Urothelium cell line (cell line): ENCODE measurements at places on chromosomes 1 and 21.
A peak's percentile ranks its signal among the peaks of the same experiment; 100 is the strongest.

DNA sequence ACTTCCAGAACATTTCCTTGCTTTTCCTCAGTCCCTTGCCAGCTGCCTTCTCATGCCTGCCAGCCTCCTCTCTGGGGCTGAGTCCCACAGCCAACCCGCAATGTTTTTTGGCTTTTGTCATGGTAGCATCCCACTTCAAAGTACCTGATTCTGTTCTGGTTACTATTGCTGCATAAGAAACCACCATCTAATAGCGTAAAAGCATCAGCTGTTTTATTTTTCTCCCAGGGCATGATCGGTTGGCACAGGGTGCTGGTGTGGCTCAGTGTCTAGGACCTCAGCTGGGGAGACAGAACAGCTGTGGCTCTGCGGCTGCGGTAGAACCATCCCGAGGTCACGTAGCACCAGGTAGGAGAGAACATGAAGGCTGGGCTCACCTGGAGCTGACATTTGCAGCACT, 8.9 kb upstream of the PRMT2 start:
- no peak for DNase-seq

- no peak for DNase-seq
These were observed 42.3 kb downstream of the CD247 start for GRCh38 chr1:167476061-167476460.

GRCh38 chr1:184695023-184695422, 59.6 kb downstream of the EDEM3 start:
- no peak for DNase-seq

- peak; percentile 11 for DNase-seq
These were observed 125.9 kb downstream of the HFM1 start for GRCh38 chr1:91278754-91279153.

GRCh38 chr1:50986653-50987052, 16.6 kb downstream of the CDKN2C start:
- DNase-seq = no peak

- DNase-seq = no peak
These were observed 84.4 kb downstream of the AKT3 start for GRCh38 chr1:243765676-243766075.

- no peak for DNase-seq
These were observed 39.9 kb downstream of the COP1 start for GRCh38 chr1:176167210-176167609.

- no peak for DNase-seq
These were observed 17.0 kb downstream of the HEYL start for GRCh38 chr1:39622427-39622826.

GRCh38 chr1:180264595-180264994, 34.5 kb downstream of the LHX4 start:
- no peak for DNase-seq

DNA sequence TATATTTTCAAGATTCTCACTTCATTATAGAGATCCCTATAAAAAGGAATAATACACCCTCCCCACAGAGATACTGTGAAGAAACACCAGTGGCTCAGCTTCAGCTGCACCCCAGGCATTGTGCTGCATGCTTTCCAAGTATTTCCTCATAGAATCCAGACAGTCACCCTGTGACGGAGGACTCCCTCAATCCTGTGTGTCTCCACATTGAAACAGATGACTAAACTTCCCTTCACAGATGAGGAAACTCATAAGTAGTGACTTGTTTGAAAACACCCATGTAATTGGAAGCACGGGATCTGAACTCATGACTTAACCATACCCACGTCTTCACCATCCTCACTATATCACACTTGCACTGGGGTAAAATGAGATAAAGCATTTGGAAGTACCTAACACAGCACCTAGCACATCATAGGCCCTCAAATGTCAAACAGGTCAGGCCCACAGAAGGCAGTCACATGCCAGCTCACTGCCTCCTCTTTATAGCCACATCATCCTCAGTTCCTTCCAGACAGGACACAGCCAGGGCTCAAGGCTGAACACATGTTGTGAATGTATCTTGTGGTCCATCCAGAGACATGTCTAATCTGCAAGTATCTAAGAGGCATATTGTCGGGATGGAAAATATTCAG, 55.2 kb downstream of the GPR161 start:
- no peak for DNase-seq

- no peak for DNase-seq
These were observed 33.8 kb upstream of the NFASC start for GRCh38 chr1:204836856-204837255.

GRCh38 chr1:67084765-67085318, 30.9 kb upstream of the SLC35D1 start:
- no peak for DNase-seq

DNA sequence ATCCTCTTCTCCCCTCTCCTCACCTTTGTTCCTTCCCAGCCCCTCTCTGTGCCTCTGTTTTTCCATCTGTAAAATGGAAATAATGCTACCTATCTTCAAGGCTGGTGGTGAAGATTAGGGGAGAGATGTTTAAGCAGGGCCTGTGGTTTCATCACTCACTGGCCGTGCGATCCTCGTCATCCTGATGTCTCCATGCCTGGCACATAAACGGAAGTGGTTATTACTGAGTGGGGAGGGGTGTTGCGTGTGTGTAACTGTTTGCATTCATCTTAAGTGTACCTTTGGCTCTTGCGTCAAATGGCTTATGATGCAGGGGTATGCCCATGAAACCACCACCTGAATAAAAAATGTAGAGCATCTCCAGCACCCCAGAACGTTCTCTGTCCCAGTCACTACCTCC, 17.2 kb upstream of the C1QA start:
- DNase-seq = no peak

- no peak for DNase-seq
These were observed 1.8 kb downstream of the ZNF669 start for GRCh38 chr1:247102381-247102780.

GRCh38 chr1:229514578-229515275, 6.6 kb upstream of the NUP133 start:
- DNase-seq = peak; percentile 62

- DNase-seq = no peak
These were observed 9.3 kb downstream of the PLEKHM2 start for GRCh38 chr1:15693371-15693770.

GRCh38 chr1:180227861-180228647, 2.0 kb upstream of the LHX4 start:
- no peak for DNase-seq

GRCh38 chr1:51488372-51489050, 30.6 kb downstream of the EPS15 start:
- no peak for DNase-seq

GRCh38 chr1:156081917-156082308, 352 bp downstream of the MEX3A start:
- no peak for DNase-seq

DNA sequence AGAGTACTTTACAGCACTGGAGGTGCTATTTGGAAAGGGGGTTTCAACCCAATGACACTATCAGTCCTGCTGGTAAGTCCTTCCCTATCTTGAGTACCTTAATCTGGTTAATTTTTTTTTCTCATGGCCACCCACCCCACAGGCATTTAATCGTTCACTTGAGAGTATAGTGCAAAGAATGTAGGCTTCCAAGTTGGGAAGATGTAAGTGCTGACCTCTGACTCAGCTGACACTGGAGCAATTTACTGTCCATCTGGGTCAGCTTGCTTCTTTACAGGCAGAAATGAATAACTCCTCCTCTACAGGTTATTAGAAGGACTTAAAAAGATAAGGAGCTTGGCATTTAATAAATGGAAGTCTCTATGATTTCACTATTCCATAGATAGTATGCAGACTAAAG, 89.6 kb downstream of the AK5 start:
- DNase-seq = no peak

DNA sequence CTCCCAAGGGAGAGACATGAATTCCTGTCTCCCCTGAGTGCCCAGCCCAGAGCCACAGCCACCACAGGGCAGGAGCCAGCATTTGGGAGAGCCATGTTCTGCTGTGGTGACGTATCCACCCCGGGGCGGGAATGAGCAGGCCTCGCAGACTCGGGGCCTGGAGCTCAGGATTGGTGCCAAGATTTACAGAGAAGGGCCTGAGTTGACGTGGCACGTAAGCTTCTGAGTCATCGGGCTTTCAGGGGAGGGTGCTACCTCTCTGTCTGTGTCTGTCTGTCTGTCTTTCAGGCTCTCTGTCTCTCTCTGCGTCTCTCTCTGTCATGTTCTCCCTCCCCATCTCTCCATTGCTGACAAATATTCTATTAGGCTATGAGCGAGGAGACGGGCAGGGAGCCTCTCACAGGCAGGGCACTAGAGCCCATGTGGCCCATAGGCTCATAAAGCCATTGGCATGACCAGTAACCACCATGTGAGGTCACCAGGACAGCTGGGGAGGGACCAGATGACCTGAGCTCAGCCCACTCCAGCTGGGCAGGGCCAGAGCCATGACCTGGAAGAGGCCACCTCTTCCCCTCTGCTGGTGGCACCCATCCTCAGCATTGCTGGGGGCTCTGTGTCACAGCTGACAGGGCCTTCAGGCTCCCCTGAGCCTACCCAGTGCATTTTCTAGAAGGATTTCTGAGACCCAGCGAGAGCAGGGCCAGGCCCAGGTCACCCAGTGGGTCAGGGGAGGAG, 300.0 kb upstream of the VAMP3 start:
- peak; percentile 87 for DNase-seq

- no peak for DNase-seq
These were observed 13.6 kb upstream of the GBP6 start for GRCh38 chr1:89350298-89350697.

GRCh38 chr1:9434247-9435152, 104.8 kb upstream of the SLC25A33 start:
- no peak for DNase-seq

DNA sequence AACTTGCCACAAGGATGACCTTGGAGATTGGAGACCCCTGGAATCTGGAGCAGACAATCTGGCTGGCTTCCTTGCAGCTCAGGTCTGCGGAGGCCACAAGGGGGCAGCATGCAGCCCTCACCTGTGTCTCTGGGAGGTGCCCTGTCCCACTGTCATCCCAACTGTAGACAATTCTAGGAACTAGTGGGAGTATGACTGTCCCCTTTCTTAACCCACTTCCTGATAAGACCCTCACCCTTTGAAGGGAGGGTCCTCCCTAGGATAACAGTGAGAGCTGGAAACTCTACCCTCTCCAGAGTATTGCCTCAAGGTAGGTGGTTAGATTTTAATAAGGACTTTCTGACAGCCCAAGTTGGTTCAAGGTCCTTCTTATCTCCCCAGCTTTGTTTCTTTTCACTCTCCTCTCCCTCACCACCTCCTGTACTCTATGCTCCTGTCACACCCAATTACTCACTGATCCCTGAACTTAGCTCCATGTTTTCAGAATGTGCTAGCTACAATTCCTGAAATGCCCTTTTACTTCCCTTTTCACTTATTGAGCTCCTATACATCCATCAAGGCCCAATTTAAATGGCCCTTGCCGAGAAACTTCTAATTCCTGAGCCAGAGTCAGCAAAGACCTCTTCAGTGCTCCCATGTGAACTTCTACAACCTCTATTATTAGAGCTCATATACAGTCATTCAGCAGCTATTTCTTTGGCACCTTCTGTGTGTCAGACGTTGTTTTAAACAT, 9.2 kb upstream of the KCNQ4 start:
- peak; percentile 69 for DNase-seq

- DNase-seq = no peak
These were observed 49.4 kb upstream of the BOLA1 start for GRCh38 chr1:149849947-149850360.

GRCh38 chr1:234840843-234841242, 230.9 kb upstream of the IRF2BP2 start:
- no peak for DNase-seq

GRCh38 chr1:19809044-19809750, 5.9 kb downstream of the RNF186 start:
- no peak for DNase-seq

GRCh38 chr1:150479927-150480352, 7.3 kb upstream of the TARS2 start:
- no peak for DNase-seq

- DNase-seq = no peak
These were observed 54.8 kb upstream of the GJA8 start for GRCh38 chr1:147847831-147848230.

DNA sequence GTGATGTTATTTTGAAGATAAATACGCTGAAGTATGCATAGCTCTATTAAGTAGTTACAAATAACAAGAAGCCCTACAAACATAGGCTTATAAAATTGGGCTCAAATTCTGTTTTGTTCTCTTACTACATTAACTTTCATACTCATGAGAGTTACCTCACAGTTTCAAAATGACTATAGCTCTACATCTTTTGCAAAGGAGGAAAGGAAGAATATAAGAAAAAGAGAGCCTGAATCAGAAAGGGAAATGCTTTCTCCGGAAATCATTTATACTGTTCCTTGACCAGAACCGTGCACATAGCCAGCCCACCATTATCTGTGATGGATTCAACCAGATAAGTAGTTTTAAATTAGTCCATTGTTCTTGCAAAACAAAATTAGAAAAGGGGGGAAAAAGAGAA, 1252.1 kb downstream of the NCAM2 start:
- no peak for DNase-seq

- DNase-seq = peak; percentile 75
These were observed 174.7 kb downstream of the ADGRL4 start for GRCh38 chr1:78831731-78832360.

DNA sequence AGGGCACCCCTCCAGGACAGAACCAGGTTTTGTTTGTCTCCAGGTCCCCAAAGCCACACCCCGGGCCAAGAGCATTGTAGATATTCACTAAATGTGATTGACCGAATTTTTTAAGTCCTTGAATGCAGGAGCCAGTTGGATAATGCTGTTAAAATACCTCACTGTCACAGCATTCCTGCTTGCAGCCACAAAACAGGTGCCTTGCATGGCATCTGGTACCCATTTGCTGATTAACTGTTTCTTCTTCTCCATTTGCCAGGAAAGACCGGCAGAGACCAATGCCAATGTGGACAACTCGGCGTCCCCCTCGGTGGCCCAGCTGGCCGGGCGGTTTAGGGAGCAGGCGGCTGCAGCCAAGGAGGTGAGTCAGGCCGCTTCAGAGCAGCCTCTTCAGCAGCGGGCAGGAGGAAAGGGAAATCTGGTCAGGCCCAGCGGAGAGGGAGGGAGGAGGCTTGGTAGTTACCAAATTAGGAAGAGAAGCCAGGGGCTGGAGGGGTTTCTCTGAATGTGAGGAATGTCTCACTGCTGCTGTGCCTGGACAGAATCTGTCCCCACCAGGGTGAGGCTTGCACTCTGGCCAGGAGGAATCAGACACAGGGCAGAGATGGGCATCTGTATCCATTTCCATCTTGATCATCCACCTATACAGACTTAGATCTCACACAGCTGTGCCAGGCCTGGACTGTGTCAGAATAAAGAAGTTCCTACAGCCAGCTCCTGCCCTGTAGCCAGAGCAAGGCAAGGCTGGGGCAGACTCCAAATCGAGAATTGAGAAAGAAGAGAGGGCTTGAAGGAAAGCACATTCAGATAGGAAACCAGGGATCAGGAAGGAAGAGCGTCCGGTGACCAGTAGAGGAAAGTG, 37.9 kb upstream of the MPZL1 start:
- DNase-seq = peak; percentile 46

DNA sequence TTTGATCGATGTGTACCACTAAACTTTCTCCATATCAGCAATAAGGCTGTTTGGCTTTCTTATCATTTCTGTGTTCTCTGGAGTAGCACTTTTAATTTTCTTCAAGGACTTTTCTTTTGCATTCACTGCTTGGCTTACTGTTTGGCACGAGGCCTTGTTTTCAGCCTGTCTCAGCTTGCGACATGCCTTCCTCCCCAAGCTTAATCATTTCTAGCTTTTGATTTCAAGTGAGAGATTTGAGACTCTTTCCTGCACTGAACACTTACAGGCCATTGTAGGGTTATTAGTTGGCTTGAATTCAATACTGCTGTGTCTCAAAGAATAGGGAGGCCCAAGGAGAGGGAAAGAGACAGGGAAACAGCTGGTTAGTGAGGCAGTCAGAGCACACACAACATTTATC, 120.6 kb upstream of the KCND3 start:
- DNase-seq = no peak
